ENCODE measurements at places on chromosomes 16 and 17.

GRCh38 chr16:71476457-71477124 lies 12.5 kb downstream of the ZNF19 start:
- DNase-seq = no peak

GRCh38 chr17:13851889-13852288 lies 217.4 kb upstream of the COX10 start:
- DNase-seq = no peak

DNA sequence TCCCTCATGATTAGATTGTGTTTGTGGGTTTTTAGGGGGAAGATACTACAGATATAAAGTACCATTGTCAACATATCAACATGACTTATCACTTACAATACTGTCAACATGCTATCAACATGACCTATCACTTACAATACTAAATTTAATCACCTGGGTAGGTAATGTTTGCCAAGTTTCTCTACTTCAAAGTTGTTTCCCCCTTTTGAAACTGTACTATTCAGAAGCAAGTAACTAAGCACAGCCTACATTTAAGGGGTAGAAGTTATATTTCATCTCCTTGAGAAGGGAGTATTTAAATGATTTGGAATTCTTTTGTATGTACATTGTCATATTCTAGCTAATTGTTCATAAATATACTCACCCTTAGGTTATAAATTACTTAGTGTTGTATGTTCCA lies 68.7 kb downstream of the TRIM37 start:
- no peak for DNase-seq

DNA sequence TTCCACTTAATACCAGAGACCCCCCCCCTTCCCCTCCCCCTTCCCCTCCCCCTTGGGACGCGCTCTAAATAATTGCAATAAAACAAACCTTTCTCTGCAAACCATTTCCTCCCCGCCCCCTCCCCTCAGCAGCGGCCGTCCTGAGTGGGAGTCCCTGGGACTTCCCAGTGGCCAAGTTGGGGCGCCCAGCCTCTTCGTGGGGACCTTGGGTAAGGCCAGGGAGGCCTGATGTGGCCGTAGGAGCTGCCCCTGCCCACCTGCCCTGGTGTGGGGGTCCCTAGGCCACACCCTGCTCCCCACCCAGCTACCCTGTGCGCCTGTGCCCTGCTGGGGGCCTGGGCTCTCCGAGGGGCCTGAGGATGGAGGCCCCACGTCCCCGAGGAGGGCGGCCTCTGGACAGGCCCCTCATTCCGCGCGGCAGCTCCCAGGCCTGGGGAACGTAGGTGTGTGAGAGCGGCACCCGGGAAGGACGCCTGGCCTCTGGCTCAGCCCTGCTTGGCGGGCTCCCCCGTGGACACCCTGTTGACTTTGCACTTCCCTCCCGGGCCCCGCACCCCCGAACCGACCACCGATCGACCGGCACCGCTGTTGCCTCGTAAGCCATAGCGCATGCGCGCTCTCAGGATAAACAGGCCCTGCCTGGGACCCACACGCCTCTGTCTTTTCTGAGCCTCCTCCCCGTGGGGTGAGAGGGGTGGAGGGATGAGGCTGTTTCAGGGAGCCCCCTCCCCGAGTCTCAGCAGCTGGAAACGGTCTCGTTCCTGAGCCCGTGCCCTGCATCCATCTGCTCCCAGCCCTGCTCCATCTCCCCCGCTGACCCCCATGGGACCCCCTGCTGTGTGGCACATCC lies 9.0 kb downstream of the NTHL1 start:
- DNase-seq = no peak

All from AG20443 (cell line).